Bronchial epithelial cell (primary cell): ENCODE measurements at places on chromosomes 5 and 9.

GRCh38 chr5:68484307-68485068, 268.9 kb downstream of the PIK3R1 start:
- no peak for DNase-seq

DNA sequence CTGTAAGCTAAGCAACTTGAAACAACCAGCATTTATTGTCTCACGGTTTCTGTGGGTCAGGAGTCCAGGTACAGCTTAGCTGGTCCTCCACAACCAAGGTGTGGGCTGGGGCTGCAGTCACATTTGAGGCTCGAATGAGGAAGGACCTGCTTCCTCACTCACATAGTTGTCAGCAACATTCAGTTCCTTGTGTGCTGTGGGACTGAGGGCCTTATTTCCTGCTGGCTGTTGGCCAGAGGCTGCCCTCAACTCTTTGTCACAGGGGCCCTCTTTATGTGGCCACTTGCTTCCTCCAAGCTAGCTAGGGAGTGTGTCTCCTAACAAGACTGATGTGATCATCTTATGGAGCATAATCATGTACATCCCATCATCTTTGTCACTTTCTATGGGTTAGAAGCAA, 29.2 kb upstream of the SEMA4D start:
- DNase-seq = no peak

DNA sequence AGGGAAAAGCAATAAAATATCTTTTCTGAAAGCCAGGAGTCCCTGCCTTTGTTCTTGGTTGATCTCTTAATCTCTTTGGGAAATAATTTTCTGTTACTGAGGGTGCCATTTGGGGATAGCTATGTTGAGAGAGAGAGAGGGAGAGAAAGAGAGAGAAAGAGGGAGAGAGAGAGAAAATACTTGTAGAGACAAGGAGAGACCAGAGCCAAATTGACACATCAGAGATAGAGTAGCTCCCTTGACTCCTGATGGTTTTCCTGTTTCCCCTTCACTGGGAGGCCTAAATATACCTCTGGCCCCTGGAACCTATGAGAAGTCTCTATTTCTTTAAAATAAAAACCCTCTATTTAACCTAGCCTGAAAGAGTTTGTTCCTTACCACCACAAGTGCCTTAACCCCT, 14.9 kb downstream of the CMYA5 start:
- DNase-seq = no peak

DNA sequence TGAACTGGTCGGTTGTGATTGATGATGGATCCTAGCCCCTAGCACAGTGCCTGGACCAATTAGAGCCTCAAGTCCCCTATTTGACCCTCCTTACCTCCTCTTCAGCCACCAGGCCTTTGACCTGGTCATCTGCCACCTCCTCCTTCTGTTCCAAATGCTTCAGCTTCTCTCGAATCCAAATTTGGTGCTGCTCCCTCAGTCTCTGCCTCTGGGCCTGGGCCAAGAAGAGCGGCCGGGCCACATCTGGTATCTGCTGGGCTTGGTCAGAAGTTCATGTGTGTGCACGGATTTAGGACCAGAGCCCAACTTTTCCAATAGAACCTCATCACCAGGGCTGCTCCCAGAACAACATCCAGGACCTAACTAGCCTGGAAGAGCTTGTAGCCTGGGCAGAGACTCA, 6.5 kb downstream of the SLC35A4 start:
- no peak for DNase-seq

- no peak for DNase-seq
Measured at GRCh38 chr5:108548684-108549596, 167.0 kb upstream of the FBXL17 start.

GRCh38 chr5:104512063-104512825, 949.7 kb upstream of the NUDT12 start:
- DNase-seq = no peak

- DNase-seq = no peak
Measured at GRCh38 chr9:98973576-98973975, 29.9 kb downstream of the COL15A1 start.

DNA sequence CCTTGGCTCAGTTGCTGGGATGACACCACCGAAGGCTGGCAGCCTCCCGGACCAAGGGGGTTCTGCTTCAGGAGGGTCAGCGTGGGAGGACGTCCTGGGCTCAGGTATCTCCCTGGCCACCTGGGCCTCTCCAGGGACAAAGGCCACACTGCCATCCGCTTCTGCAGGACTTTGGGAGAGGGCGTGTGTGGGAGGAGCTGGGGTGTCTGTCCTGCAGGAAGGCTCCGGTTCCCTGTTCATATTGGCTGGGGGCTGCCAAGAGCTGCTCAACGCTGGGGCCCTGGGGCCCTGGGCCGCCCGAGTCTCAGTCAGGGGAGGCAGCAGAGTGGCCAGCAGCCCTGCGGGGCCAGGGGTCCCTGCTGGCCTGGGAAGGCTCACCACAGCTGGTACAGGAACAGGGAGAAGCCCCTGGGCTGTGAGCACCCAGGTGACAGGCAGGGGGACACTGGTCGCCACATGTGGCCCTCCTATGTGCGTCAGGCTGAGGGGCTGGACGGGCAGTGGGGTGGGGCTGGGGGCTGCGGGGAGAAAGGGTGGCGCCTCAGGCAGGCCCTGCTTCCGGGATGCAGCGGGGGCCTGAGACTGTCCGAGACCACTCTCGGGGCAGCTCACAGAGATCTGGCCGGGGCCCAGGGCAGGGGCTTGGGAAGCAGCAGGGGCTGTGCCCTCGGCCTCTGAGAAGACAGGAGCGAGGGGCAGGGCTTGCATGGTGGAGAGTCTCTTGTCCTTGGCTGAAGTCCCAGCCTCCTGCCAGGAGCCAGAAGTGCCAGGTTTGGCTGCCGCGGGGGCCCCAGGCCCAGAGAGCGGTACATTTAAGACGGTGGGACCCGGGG, 4.9 kb upstream of the CARD9 start:
- DNase-seq = no peak

DNA sequence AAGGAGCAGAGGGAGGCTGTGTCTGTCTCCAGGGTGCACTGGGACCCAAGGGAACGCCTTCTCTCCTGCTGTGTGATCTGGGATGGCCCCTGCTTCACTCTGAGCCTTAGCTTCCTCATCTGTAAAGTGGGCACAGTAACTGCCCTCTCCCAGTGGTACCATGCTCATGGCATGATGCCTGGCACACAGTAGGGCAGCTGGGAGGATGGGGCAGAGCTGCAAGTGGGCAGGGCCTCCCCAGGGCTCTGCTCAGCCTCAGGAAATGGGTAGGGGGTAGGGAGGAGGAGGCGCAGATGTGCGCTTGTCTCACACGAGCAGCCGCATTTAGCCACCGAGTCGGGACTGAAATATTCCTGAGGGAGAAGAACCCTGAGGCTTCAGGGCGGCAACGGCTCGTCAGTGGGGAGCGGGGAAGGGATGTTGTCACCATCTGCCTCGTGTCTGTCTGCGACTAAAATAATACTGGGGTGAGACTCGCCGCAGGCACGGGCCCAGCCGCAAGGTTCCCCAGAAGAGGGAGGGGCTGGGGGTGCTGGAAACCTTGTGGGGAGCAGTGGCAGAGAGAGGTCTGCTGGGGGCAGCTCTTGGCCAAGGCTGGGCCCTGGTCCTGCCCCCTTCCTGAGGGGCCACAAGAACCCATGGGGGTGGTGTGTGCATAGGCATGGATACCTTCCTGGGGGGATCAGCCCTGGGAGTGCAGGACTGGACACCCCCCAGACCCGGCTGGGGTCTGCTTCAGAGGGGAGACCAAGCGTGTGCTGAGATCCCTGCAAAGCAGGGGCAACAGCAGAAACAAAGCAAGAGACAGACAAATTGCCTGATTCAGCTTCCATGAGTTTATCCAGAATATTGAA, 55.2 kb upstream of the PSD2 start:
- DNase-seq = no peak

DNA sequence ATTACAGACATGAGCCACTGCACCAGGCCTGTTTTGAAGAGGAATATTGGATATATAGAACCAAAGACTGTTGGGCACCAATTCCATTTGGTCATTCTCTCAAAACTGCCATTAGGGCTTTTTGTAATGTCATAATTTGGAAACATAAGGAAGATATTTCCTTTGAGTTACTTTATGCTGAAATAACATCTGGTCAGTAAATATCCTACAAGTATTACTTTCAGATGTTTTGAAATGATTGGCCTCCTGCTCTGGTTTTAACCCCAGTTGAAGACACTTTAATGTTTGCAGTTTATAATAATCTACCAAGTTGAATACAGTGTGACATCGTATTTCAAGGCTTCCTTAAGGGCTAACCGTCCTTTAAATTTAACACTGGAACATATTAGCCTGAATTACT, 33.6 kb downstream of the LRRTM2 start:
- DNase-seq = no peak

GRCh38 chr9:129900263-129901027, 65.2 kb downstream of the USP20 start:
- DNase-seq = no peak

DNA sequence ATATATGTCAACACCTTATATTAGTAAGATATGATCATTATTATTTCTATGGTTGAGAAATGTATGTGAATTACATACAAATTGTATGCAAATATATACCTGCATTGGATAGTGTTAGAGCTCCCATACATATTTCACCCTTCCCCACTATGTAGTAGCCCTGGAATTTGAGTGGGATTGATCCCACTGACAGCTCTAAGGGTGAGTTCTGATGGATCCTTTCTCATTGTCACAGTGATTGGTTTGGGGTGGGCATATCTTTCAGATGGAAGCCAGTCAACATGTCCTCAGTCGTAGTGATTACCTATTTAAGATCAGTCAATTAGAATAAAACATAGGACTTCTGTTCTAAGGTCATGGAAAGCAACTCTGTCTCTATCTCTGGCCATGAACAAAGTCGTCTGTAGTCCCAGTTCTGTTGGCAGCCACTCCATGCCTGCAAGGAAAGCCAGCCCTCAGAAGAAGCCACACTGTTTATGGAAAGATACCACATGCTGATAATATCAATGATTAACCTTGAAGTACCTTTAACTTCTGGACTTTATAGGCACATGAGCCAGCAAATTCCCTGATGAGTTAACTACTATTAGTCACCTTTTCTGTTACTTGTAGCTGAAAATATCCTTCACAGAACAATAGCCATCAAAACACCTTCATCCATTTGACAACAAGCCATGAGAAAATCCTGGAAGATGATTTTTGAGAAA, 5.1 kb upstream of the CCDC192 start:
- DNase-seq = peak; percentile 55

DNA sequence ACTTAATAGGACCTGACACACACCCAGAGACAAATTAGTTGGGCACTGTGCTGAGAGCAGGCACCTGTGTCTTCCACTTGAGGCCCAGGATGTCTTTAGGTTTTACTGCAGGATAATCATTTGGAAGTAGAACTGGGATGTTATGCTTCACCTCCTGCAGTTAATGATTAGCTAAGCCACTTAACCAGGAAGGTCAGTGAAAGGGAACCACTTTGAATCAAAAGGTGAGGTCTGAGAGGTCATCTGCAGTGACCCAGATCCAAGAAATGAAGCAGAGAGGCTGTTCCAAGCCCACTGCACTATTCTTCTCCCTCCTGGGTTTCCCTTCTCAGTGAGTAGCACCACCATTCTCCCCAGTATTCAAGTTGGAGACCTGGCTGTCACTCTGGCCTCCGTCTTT, 110.5 kb downstream of the SNX18 start:
- no peak for DNase-seq

- DNase-seq = no peak
Measured at GRCh38 chr9:92638621-92639101, 31.3 kb downstream of the IPPK start.

GRCh38 chr9:134899818-134900217, 17.9 kb downstream of the FCN1 start:
- DNase-seq = no peak

- DNase-seq = peak; percentile 94
Measured at GRCh38 chr5:149133795-149134777, 7.2 kb upstream of the ABLIM3 start.

- no peak for DNase-seq
Measured at GRCh38 chr5:30324083-30324482, 869.4 kb upstream of the CDH6 start.

DNA sequence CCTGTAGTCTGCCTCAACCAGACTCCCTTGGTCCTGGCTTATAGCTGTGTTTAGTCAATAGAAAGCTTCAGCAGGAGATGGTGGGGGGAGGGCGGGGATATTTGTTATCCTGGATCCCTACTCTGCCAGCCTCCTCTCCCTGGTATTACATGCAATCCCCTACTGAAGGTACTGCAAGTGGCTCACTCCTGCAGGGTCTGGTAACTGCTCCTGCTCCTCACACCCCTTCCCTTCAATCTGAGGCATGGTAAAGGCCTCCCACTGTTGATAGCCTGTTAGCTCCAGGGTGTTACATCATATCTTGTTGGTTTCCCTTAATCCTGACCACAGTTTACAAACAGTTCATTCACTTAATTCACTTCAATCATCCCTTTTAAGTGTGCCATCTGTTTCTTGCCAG, 137.5 kb downstream of the AP3B1 start:
- DNase-seq = no peak

DNA sequence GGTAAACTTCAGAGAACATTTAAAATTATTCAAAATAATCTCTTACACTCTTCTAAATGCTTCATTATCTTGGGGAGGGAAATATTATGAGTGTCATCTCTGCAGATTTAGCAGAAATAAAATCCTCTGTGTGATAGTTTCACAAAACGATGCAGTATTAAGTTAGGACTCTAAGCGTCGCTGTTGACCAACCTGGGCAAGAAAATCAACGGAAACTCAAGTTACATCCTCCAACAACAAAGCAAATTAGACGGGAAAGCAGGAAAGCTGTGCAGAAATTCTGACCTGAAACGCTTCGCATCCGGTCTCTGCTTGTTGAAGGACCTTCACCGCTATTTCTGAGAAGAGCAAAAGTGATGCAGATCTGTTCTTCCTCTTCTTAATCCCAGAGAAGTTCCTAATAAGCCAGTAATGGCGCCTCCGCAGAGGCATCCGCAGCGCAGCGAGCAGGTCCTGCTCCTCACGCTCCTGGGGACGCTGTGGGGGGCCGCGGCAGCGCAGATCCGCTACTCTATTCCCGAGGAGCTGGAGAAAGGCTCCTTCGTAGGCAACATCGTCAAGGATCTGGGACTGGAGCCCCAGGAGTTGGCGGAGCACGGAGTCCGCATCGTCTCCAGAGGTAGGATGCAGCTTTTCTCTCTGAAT, at the start of gene PCDHGA6:
PCDHGA6 (plus strand) TSS at position 219 of the 645 bp plus-strand sequence; CDS start at position 412, 193 bp downstream.
- DNase-seq = peak; percentile 29

- DNase-seq = peak; percentile 14
Measured at GRCh38 chr9:119009249-119009648, 360.0 kb downstream of the BRINP1 start.

GRCh38 chr5:163887854-163888253, 382.4 kb downstream of the MAT2B start:
- no peak for DNase-seq

DNA sequence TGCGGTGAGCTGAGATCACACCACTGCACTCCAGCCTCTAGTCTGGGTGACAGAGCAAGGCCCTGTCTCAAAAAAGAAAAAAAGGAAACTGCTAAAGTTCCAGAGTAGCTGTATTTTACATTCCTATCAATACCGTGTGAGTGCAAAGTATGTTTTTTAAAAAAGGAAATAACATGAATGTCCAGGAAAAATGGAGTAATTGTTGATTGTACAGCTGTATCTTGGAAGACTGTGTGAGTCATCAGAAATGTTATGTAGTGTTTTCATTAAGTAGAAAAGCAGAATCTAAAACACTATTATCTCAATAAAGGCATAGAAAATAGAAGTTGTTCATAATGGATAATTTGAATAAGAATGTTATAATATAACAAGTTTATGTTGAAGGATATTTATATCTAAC, 53.9 kb downstream of the ZCCHC7 start:
- peak; percentile 4 for DNase-seq
